ENCODE measurements at places on chromosomes 3 and 15.

GRCh38 chr3:14536837-14537589 is 3.1 kb downstream of the GRIP2 start:
- DNase-seq: no peak

- no peak for DNase-seq
Measured at GRCh38 chr3:138355071-138355470, 6.7 kb downstream of the MRAS start.

DNA sequence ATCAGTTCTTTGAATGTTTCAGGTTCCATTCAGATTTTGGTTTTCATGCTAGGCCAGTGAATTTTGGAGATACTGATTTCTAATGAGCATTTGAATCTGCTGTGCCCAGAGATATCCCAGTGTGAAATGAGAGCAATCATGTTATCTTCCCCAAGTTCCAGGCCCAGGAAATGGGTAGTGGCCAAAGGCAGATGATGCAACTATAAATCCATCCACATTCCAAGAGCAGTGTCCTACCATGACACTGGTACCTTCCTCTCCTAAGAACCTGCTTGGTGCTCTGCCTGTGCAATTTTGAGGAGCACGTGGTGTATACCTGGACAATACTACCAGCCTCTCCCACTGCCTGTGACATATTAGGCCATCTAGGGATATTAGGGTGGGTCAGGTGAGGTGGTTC is 186.8 kb downstream of the SLCO3A1 start:
- no peak for DNase-seq

DNA sequence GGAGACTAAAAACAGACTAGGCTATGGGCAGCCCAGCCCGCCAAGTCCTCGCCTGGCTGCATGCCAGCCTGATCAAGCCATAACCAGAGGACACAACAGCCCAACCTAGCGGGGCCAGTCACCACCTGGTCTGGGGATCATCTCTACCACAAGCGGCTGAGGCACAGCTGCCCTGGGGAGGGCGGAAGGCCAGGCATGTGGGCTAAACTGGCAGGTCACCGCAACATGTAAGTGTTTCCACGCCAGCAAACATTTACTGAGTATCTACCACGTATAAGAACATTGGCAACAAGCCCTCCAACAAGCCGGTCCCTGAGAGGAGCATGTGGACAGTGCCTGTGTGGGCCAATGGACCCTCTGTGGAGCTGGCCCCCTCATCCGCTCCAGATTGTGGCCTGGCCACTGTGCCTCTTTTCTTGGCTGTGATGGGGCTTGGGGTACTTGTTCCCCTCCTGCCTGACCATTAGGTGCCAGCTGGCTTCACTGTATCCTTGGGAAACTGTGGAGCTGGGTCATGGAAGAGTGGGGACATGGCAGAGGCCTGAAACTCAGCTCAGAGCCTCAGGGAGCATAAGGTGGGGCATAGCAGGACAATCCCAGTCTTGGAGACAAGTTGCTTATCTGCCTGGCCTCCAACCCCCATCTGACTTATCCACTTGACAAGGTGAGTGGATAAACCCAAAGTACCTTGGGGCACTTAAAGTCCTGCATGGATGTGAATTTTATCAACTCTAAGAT is 9.0 kb downstream of the UBXN7 start:
- DNase-seq: peak; percentile 66

DNA sequence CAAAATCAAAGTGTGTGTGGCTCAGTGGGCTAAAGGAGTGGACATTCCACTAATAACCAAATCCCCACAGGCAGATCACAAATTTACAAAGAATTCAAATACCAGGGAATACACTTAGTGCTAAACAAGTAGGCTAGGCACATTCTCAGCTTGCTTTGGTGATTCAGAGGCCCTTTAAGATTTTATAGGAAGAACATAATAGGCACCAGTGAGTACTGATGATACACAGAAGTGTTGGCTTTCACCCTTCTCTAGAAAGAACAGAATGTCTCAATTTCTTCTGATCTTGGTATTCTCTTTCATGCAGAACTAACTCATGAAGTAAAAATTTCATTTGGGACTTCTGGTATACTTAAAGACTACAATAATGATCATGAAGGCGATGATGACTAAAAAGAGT is 55.0 kb downstream of the POLR2M start:
- no peak for DNase-seq

- no peak for DNase-seq
Measured at GRCh38 chr3:38524141-38524739, 28.1 kb downstream of the EXOG start.

DNA sequence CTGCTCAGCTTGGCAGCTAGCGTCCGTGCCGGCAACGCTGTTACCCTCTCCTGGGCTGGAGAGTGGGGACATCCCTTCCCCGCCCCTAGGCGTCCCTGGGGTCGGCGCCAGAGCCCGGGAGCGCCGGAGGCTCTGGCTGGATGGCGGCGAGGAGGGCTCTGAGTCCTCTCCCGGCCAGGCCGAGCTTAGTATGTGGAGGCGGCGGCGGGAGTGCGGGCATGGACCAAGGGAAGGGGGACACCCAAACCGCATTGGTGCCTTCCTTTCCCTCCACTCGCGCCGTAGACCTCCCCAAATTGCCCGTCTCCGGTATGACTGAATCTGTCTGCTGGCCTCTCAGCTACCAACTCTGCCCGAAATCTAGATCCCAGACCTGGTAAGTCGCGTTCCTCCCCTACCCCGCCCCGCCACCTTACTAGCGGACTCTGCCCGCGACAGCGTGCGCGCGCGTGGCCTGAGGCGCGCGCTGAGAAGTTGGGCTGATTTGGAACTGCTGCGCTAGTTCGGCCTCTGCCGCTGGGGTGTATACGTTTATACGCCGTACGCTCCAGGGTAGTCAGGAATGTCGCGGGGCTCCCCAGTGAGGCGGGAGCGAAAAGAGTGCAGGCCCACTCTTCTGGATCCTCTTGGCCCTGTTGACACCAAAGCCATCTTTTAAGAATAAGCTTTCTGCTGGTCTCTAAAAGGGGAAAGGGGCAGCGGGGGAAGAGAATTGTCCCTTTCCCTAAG is 12.2 kb downstream of the ZIC1 start:
- no peak for DNase-seq

DNA sequence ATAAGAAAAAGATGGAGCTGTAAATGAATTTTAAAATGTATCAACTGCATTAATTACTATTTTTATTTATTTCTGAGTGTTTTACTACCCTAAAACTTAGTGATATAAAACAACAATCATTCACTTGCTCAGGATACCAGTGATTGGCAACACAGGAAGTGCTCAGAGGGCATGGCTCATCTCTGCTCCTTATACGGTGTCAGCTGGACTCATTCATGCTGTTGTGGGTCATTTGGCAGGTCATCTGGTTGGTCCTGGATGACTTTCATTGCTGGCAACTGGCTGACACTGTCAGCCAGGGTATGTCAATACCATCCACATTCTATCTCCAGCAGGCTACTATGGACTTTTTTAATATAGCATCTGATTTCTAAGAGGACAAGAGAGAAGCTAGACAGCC is 689.6 kb upstream of the NECTIN3 start:
- no peak for DNase-seq

- no peak for DNase-seq
Measured at GRCh38 chr3:170947018-170947769, 38.8 kb upstream of the EIF5A2 start.
